T-helper 9 cell (primary cell): ENCODE measurements at places on chromosomes 2 and 18.
A peak's percentile ranks its signal among the peaks of the same experiment; 100 is the strongest.

- no peak for DNase-seq
These were observed 110.2 kb upstream of the GPC1 start for GRCh38 chr2:240325016-240326007.

GRCh38 chr2:171159372-171160118 is 1.1 kb downstream of the TLK1 start:
- DNase-seq = peak; percentile 44

DNA sequence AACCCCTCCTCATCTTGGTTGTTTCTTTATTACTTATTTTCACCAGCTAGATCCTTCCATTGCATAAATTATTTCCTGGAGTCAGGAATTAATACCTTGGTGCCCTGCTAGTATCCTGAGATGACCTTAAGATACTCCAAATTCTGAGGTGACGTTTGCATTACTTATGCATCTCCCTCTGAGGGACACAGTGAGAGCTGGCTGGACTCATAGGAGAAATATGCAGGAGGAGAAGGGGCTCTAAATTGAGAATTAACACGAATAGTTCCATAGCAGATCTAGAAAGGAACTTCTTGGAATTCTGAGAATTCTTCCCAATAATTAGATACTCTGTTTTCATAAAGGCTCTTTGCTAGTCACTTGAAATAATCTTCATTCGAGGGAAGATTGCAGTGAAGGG is 310.6 kb upstream of the ZEB2 start:
- DNase-seq = no peak

DNA sequence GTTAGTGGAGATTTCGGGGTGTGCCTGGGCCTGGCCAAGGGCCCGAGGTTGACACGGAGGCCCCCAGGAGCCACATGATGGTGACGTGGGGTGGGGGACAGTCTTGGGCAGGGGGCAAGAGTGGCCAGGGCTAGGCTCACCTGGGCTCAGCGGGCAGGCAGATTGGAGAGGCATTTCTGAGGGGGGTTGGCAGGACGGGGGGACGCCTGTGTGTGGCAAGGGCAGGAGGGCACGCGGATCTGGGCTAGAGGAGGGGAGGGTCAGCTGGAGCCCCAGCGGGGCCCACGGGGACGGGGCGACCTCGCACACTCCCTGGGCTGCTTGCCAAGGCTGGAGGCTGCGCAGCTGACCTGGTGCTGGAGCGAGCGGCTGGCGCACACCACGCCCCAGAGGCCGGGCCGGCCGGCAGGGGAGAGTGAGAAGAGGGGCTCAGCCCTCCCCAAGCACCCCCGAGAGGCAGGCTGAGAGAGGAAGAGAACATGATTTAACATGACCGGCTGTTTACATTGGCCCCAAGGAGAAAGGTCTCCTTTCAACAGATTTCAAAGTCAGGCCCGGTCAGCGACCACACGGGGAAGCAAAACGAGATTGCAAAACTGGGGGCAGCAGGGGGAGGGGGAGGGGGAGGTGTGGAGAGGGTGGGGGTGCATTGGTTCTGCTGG is 38.0 kb upstream of the SNED1 start:
- no peak for DNase-seq

DNA sequence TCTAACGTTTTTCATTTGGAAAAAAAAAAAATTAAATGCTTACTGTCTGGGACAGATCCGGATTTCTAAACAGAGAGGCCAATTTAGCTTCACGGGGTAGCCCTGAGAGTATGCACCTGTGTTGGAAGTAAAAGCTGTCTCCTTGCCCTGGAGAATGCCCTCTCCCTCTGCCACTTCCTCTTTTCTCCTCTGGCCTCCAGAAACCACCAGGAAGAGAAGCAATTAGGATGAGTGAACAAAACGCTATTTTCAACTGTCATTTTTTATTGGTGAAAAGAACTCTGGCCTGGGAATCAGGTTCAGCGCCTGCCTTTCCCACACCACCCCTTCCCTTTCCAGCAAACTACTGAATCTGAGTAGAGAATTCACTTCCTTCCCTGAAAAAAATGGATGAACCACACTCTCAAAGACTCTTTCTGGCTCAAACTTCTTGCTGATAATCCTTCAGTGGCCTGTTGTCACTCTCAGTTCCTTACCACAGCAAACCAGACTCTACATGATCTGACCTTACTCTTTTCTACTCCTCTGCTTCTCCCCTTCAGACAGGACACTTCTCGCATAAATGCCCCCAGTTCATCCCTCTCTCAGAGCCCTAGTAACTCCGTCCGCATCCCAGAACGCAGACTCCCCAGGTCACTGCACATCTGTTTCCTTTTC is 29.8 kb downstream of the KLF7 start:
- no peak for DNase-seq

DNA sequence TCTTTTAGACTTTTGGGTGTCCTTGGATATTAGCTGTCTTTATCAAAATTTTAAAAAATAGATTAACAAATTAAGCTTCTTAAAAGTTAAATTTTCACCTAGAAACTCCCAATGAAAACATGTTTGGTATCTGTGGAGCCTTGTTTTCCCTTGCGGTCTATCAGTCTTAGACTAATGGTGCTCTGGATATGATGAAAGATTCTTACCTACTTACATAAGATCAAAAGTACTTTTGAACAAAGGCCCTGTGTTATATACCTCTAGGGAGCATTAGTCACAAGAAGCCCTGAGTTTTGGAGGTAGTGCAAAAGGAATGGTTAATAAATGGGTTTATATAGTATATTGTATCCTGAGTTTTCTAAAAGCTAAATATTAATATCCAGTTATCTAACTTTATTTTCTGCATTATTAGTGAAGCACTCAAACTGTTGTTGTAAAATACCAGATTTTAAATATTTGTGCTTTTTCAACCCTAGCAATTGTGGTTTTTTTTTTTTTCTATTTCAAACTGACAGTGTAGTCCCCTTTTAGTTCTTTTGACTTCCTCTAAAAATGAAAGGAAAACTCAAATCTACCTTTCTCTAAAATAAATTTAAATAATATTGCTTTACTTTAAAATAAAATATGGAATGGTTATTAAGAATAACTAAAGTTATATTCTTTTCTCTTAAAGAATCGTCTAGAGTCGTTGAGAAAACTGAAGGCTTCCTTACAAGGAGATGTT is 18.1 kb downstream of the NDC80 start:
- DNase-seq = no peak

DNA sequence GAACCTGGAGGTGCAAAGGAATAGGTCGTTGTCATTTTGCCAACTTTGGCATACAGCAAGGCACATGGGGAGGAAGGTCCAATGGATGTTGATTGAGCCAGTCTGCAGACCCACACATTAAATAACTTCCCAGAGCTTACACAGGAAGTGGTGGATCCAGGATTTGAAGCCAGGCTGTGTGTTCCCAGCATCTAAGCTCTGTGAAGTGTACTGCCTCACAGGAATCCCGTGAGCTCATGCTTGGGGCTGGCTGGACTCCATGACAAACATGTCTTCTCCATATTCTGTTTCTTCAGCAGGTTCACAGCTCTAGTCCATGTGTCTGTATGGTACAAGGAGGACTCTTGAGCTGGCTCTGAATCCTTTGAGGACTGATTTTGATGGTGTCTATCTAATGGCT is 63.9 kb downstream of the KLHL29 start:
- no peak for DNase-seq

- peak; percentile 86 for DNase-seq
These were observed 9.7 kb downstream of the SMAD7 start for GRCh38 chr18:48940854-48941611.

- no peak for DNase-seq
These were observed 336.3 kb downstream of the NYAP2 start for GRCh38 chr2:225735844-225736243.

- DNase-seq = no peak
These were observed 91.3 kb upstream of the RBBP8 start for GRCh38 chr18:22841840-22842239.

DNA sequence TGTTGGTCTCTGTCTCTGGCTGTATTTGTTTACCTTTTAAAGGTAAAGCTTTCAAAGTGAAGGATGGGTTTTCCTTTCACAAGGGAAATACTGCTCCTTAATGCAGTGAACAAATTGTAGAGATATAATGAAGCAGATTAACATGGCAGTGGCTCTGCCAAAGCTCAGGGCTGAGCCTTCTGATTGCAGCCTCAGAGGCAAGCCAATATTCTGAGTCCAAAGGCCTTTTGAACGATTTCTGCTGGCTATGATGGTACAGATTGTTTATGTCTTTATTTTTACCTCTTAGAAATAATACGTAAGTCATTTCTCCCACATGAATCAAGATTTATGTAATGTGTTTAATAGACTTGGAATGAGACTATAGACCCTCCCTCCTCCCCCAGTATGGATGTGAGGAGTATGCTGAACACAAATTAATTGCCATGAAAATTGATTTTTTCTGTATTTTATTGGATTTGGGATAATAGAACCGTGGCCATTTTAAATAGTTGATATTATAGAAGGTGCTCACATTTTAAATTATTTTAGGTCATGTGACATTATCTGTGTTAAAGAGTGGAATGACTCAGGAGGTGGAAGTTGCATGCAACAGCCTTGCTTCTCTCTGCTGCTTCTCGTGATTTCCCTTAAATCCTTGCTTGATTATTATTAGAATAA is 772 bp downstream of the SCN2A start:
- DNase-seq = no peak

DNA sequence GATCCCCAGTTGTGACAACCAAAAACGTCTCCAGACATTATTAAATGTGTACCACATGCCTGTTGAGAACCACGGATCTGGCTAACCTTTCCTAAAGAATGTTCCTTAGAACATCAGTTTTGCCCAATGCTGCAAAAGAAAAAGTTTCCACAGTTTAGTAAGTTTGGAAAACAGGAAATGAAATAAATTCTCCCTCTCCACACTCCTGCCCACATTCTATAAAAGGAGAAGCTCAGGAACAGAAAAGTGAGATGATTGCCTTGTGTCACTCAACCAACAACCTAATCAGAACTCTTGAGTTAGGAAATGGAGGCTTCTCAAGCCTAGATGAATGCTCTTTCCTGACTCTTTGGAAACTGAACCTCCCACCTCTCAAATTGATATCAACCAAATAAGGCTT is 56.1 kb upstream of the NFE2L2 start:
- no peak for DNase-seq

- DNase-seq = no peak
These were observed 137.7 kb downstream of the EN1 start for GRCh38 chr2:118709786-118710185.

DNA sequence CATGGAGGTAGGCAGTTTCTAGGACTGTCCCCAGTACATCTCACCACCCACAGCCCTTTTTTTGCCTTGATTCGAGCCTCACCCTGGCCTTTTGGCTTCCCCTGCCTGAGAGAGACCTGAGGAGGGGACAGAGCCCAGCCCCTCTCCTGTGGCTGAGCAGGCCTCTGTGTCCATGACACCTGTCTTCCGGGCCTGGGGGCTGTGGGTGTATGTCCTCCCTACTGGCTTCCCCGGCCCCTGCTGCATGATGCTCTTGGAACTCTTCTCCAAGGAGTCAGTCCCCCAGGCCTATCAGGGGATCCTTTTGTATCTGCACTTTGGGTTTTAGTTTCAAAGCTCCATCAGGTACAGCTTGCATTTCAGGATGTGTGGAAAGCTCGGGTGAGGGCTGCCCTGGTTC is 80.4 kb downstream of the STPG4 start:
- DNase-seq = no peak

DNA sequence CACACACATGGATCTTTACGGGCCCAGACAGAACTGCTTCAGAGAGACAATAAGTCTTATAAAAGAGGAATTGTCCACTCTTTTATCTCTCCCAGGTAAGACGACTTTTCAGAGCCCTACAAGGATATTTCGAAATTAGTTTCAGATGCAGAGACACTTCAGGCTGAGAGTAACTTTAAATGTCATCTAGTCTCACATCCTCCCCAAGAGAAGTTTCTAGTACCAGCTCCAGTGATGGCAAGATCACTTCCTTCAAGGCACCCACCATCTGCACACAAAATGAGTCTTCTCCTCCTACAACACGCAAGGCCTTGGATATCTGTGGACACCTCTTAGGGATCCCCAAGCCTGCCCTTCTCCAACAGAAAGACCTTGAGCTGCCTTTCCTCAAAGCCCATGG is 39.0 kb upstream of the KLHL29 start:
- DNase-seq = no peak

GRCh38 chr2:85748985-85749875 is 4.6 kb upstream of the ATOH8 start:
- no peak for DNase-seq

DNA sequence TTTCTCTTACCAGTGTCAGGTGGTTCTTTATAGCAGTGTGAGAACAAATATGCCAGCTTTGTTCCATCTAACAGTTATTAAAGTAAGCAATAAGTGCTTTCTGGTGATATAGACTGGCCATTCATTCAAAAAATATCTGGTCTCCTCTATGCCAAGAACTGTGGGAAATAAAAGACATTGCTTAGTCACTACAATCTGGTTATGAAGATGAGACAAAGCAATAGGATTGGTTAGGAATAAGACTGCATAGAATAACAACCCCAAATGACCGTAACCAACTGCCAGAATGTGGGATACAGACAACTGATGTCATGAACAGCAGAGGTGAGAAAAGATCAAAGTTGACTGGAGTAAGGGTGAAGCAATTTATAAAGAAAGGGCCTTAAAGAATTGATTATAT is 83.8 kb downstream of the MBD2 start:
- no peak for DNase-seq

DNA sequence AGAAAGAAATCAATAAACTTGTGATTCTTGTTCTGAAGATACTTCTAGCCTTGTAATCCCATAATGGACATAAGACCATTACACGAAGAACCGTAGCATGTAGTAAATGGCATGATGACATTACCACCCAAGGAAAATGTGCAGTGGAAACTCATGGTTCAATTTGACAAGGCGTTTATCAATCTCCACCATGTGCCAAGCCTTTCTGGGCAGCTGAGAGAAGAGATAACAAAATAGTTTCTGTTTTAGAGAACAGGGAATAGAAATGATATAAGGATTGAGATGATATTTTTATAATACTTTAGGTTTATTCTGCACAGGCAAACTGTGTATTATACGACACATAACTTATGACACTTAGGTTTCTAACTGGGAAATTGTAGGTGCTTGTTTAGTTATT is 19.2 kb downstream of the ABI2 start:
- DNase-seq = no peak

GRCh38 chr2:145068509-145068908 is 548.6 kb upstream of the ZEB2 start:
- DNase-seq = no peak

DNA sequence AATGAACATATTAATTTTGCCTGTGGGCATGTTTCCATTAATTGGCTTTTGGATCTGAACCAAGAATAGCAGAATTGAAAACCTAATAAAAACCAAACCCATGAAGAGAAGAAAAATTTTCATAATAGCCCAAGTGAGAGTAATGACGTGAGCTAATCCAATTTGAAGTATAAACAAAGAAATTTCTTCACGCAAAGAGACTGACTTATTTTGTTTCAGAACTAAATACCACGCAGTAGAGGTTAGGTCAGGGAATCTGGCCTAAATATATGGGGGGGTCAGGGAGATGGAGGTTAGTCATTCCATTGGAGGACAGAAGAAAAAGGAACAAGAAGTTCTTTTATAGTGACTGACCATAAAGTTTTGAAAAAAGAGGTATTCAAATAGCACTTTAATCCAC is 94.1 kb upstream of the CYP1B1 start:
- DNase-seq = no peak

GRCh38 chr2:107414376-107414775 is 412.3 kb upstream of the RGPD4 start:
- no peak for DNase-seq

GRCh38 chr2:6475155-6475940 is 390.4 kb downstream of the CMPK2 start:
- DNase-seq = no peak

- no peak for DNase-seq
These were observed 85.3 kb downstream of the NUP35 start for GRCh38 chr2:183209395-183210028.
